ENCODE measurements at places on chromosomes 1 and 21.

- DNase-seq = no peak
These were observed 348.8 kb downstream of the PTBP2 start for GRCh38 chr1:97070376-97070775.

DNA sequence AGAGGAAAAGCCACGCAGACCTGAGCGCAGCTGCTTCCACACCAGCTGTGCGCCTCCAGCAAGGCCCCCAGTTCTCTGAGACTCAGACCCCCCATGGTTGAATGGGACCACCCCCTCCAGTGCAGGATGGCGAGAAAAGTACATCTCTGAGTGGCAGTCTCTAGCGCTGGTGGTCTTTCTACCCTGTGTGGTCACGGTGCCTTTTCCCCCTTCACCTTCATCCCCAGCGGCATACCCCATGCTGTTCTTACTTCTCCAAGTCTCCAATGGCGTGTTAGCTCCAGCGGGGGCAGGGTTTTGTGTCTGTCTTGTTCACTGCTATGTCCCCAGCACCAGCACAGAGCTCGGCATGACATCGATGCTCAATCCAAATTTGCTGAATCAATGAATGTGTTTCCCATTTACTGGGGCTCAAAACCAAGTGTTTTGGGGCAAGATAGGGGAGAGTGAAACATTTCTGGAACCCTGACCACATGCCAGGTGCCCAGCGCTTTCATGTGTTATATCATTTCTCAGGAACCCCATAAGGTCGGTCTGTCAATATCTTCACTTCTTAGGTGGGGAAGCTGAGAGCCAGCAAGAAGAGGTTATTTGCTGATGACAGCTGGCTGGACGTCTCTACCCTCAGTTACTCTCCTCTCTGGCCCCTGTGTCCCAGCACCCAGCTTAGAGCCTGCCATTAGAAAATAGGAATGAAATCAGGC, 959 bp upstream of the SDC3 start:
- no peak for DNase-seq

DNA sequence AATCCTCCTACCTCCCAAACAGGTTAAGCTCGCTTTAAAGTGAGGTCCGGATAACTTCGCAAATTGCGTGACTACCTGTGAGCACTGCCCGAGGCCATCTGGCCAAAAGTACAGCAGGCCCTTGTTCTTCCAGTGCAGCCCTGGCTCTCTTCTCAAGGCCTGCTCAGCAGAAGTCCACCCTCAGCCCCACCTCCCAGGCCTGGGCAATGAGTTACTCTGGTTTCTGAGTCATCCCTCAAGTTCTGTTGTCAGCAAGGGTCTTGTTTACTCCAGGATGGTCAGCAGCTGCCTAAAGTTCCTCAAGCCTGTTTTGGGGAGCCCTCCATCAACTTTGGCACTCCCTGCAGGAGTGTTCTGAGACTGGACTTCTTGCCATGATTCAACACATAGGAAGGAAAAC, 101.7 kb downstream of the BCAR3 start:
- no peak for DNase-seq

GRCh38 chr1:83693427-83694126, 305.4 kb downstream of the TTLL7 start:
- no peak for DNase-seq

DNA sequence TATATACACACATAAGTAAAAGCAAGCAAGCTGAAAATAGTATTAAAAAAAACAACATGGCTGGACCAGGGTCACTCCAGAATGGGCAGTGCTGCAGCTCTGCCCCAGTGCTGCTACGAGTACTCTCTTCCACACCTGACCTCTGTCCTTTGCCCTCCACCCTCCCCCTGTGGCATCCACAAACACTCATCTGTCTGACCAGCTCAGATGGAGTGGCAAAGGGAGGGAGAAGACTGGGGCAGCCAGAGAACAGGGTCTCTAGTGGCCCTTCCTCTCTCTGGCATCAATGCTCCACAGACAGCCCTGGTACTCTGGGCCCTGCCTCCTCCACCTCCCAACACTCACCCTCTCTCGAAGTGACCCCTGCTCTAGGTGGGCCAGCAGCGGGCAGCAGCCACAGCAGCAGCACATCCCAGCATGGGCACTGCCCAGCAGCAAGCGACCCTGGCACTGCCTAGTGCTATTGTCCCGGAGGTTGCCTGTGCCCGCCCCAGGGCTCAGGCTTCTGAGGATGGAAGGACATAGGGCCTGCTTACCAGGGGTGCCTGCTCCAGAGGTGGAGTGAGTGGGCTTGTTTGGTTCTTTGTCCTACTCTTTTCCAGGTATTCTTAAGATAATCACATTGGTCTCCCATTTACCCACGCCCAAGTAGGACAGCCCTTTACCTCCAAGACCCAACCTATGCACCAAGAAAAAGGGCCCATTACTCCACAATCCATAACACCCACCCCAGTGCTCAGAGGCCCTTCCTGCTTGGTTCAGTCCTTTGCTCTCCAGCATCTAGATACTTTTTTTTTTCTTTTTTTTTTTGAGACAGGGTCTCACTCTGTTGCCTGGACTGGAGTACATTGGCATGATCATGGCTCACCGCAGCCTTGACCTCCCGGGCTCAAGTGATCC, 6.2 kb downstream of the ARHGEF2 start:
- DNase-seq = no peak

All from cerebellar nuclear complex (tissue), 1 donor.